ENCODE measurements at places on chromosomes 2 and 18.
A peak's percentile ranks its signal among the peaks of the same experiment; 100 is the strongest.

- DNase-seq = no peak
Measured at GRCh38 chr2:144521686-144522085, 1.8 kb upstream of the ZEB2 start.

- peak; percentile 82 for DNase-seq
Measured at GRCh38 chr2:236642584-236643291, 73.1 kb downstream of the ACKR3 start.

DNA sequence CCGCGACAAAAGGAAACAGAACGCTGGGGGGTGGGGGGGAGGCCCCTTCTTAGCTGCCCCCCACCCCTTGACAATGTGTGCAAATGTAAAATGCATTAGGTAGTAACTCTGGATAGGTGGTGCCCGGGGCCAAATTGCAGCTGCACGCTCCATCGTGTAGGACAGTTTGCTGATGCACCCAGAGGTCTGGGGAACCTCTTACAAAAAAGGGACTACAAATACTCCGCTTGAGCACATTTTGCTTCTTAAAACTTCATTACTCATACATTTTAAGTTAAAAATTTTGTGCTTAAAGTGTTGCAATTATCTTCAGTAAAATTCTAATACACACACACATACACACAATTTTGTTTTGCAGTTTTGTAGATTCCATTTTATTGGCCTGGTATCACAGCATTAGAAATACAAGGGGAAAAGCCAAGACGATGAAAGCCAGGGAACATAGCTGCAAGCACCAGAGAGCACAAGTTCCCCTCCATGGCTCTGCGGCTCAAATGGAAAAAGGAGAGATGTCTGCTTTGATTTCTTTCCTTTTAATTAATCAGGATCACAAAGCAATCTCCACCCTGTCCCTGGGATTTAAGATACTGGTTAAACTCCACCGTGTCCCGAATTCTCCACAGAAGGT, 582.1 kb downstream of the ZEB2 start:
- DNase-seq = no peak

GRCh38 chr2:160144280-160144990, 55.6 kb downstream of the ITGB6 start:
- no peak for DNase-seq

DNA sequence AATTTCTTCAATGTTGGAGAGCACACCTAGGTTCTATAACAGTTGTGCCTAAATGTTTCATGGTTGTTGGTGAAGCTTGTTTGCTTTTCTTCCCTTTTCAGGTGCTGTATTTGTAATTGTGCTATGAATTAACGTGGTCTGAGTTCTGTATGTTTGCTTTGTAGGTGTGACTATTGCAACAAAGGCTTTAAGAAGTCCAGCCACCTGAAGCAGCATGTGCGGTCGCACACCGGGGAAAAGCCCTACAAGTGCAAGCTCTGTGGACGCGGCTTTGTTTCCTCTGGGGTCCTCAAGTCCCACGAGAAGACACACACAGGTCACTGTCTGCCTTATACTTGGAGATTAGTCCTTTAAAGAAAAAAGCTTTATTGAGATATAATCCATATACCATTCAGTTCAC, 91.2 kb downstream of the ZNF236 start:
- no peak for DNase-seq

- no peak for DNase-seq
Measured at GRCh38 chr18:12318334-12318697, 10.3 kb downstream of the TUBB6 start.

- no peak for DNase-seq
Measured at GRCh38 chr2:1613731-1614354, 130.5 kb downstream of the PXDN start.

DNA sequence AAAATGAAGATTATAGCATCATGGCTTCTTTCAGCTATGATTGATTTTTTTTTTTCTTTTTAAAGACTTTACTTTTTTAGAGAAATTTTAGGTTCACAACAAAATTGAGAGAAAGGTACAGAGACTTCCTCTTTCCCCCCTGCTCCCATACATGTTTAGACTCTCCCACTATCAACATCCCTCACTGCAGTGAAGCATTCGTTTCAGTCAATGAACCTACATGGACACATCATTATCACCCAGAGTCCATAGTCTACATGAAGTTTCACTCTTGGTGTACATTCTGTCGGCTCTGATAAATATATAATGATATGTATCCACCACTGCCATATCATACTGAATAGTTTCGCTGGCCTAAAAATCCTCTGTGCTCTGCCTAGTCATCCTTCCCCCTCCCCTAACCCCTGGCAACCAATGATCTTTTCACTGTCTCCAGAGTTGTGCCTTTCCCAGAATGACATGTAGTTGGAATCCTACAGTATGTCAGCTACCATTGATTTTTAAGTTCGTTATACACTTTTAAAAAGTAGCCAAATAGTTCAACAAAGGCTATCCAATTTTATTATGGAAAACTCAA, 86.8 kb downstream of the GPD2 start:
- DNase-seq = no peak

GRCh38 chr18:9120796-9121195, 15.8 kb upstream of the ANKRD12 start:
- no peak for DNase-seq

- DNase-seq = peak; percentile 65
Measured at GRCh38 chr2:174603280-174603679, 5.7 kb upstream of the WIPF1 start.

- DNase-seq = no peak
Measured at GRCh38 chr2:71512386-71512785, 59.0 kb downstream of the DYSF start.

- no peak for DNase-seq
Measured at GRCh38 chr2:72744049-72744448, 81.8 kb downstream of the EXOC6B start.

GRCh38 chr18:58714259-58714658, 43.0 kb downstream of the MALT1 start:
- DNase-seq = no peak

DNA sequence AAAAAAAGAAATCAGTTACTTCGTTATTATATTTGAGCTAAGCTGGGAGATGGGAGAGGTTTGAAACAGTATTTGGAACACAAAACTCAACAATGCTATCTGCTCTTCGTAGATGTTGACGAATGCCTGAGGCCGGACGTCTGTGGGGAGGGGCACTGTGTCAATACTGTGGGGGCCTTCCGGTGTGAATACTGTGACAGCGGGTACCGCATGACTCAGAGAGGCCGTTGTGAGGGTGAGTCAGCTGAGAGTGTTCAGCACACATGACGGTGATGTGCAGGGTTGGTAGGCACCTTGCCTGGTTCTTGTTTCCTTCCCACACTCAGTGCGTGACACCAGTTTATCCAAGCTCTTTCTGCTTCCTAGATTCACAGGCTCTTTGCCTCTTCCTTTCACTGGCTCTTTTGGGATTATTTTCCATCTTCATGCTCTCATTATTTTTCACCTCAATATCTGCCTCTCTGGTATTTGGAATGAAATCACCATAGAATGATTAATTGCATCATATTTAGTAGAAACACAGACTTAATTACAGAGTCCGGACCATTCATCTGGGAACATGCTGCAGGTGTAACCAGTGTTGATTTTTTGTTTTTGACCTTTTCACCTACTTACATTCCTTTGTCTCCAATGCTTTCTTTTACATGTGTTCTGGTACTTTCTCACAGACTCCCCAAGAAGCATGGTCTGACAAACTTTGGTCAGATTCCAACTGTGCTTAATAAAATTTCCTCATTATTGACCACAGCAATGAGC, 200.6 kb upstream of the RASGRP3 start:
- DNase-seq = peak; percentile 73

GRCh38 chr2:117785740-117786139, 28.8 kb upstream of the DDX18 start:
- peak; percentile 42 for DNase-seq

GRCh38 chr2:73337828-73338227, 44.5 kb upstream of the EGR4 start:
- no peak for DNase-seq

- no peak for DNase-seq
Measured at GRCh38 chr2:28395334-28396061, 2.8 kb downstream of the FOSL2 start.

- no peak for DNase-seq
Measured at GRCh38 chr2:168825126-168825525, 22.7 kb downstream of the NOSTRIN start.

DNA sequence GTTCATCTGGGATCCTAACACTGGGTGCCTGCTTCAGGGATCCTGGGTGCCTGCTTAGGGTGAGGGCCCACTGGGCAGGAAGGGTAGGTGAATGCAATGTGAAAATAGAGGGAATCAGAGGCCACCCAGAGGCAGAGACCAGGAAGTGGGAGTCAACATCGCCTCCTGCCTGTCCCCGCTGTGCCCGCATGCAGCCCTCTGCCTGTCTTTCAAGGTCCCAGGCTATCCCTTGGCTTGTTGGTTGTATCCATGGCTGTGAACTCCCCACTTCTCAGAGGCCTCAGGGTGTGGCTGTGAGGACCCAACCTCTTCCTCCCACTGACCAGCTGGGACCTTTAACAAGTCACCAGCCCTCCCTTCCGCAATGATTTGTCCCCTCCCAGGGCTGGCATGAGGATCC, 26.5 kb downstream of the PSD4 start:
- no peak for DNase-seq

DNA sequence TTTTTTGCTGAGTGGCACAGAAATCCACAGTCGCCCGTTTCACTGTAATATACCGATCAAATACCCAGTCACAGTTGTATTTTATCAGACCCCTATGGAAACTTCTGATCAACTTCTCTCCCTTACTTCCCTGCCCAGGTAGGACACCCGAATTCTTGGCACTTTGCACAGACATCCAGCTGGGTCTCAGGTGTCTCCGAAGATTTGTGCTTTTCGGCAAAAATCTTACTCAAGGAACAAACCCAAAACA, 596 bp downstream of the MREG start:
- no peak for DNase-seq

DNA sequence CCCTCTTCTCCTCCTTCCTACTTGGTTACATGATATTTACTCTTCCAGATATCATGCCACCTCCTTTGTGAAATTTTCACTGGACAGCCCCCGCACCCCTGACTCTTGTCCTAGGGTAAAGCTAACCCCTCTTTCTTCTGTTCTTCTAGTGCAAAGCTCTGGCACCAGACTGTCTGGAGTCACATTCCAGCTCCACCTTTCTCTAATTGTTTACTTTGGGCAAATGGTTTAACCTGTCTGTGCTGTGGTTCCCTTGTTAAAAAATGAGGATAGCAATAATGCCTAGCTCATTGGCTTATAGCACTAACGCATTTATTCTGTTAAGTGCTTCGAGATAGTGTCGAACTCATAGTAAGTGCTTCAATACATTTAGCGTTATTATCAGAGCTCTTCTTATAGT, 306.2 kb downstream of the ALK start:
- DNase-seq = no peak

DNA sequence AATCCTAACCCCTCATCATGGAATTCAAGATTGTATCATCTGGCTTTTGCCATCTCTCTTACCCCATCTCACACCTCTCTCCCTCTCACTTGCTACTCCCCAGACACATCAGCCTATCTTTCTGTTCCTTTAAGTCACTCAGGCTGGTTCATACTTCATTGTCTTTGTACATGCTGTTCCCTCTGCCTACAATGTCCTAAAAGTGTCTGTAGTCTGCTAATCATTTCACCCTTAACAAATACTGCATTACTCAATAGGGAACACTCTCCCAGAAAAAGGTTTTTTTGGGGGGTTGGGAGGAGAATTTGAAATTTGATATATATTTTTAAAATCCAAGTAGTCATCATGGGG, 146.2 kb upstream of the KLF7 start:
- no peak for DNase-seq

DNA sequence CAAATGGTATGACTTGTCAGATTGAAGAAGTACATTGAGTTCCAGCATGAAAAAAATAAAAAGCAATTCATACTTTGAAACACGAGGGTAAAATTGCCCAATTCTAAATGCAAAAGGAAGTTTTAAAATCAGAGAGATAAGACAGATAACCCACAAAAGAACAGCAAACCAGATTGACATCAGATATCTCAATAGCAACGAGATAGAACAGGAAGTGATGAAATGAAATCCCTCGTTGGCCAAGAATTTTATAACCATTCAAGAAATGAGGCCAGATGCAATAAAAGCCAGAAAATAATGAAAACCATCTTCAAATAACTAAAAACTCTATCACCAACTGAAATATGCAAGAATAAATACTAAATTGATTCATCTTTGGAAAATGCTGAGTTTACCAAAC, 172.8 kb downstream of the CD226 start:
- no peak for DNase-seq

DNA sequence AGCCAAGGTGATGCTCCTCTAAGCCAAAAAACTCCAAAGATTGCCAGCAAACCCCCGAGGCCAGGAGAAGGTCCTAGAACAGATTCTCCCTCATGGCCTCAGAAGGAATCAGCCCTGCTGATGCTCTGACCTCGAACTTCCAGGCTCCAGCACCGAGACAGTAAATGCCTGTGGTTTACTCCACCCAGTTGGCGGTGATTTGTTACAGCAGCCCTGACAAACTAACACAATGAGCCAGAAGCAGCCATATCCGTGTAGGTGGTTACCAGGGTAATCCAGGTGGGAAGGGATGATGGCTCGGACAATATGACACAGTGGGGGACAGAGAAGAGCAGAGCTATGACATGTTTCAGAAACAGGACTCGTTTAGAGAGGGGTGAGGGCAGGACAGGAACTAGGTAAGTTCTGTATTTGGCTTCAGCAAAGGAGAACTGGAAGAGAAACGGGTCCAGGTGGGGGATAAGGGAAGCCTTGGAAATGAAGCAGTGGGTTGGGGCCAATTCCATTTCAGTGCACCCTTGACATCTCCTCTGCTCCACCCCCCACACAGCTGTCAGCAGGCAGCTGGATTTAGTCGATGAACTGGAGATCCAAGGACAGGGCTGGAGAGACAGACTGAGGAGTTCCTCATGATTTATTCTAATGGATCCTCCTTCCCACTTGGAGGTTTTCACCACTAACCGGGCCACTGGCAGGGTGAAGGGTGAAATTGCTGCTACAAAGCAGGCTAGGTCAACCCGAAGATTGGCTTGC, 179.7 kb upstream of the SH3BP4 start:
- no peak for DNase-seq

- DNase-seq = peak; percentile 48
Measured at GRCh38 chr2:100976645-100977391, 25.3 kb upstream of the RPL31 start.

DNA sequence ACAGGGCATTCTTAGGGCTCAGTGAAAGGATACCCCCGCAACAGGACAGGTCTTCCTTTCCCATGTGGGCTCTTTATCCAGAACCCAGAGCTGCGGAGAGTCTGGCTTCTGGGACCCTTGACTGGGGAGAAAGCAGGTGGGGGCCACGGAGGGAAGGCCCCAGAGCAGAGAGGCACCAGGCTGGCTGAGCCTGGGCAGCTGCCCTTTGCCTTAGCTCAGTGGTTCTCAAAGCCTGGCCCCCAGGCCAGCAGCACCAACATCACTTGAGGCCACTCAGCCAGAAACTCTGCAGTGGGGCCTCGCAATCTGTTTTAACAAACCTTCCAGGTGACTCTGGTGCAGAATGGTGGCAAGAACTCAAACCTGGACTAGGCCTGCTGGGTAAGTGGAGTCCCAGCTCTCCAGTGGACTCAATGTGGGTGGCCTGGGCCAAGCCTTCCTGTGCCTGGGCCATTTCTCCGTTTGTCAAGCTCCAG, 1.6 kb upstream of the TMEM37 start:
- no peak for DNase-seq

GRCh38 chr2:172350839-172351479, 76.4 kb upstream of the ITGA6 start:
- peak; percentile 87 for DNase-seq

- no peak for DNase-seq
Measured at GRCh38 chr2:218895326-218895725, 14.7 kb downstream of the WNT10A start.

GRCh38 chr2:73981081-73982001, 3.4 kb upstream of the TET3 start:
- DNase-seq = no peak

- no peak for DNase-seq
Measured at GRCh38 chr2:106366204-106366885, 101.9 kb downstream of the RGPD3 start.
